ENCODE measurements at places on chromosomes 6 and 20. TPM values are rescaled to one million over a fixed set of nuclear protein-coding genes. Genes with fewer than 3 reads are reported as not detected.

GRCh38 chr6:52551483-52552277, 25.2 kb downstream of the TRAM2 start:
- peak overlapping the region; percentile 14 for H3K4me3 ChIP-seq
- peaks cover 23% of the 10 kb centered on the region for H3K4me1 ChIP-seq
- DNase-seq, result peak; percentile 60
- peak overlapping the region; percentile 80 for H3K27ac ChIP-seq
- H3K27me3 ChIP-seq, result peaks cover 2% of the 10 kb centered on the region

GRCh38 chr6:70222439-70222749, 80.5 kb downstream of the COL9A1 start:
- H3K27ac ChIP-seq, result no peak overlapping the region
- no peaks in the 10 kb centered on the region for H3K36me3 ChIP-seq
- no peak overlapping the region for H3K4me3 ChIP-seq

DNA sequence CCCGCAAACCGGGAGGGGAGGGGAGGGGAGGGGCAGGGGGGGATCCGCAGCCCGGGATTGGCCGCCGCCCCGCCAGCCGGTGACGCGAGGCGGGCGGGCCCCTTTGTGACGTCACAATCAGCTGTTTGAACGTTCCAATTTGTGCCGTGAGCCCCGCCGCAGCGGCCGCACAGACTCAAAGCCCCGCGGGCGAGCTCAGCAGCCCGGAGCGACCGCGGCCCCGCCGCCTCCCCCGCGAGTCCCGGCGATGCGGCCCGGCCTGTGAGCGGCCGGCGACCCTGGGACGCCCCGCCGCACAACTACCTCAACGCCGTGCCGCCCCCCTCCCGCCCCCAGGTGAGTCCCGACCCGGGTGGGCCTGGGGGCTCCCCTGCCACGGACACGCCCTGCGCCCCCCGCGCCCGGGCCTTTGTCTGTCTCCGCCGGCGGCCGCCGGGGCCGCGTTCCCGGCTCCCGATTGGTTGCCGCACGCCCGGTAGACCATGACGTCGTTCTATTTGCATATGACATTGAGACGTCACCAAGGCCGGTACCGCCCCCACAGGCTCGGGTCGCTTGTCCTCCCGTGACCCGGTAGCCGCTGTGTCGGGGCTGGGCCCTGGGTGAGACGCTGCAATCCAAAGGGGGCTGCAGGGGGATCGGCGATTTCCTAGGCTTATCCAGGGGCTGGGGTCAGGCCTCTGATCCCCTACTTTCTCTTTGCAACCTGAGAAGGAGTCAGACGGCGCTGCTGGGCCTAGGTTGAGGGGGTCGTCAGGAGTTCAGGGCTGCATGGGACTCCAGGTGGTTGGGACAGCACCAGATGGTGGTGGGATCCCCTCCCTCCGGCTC, at the start of gene TP53INP2:
Gene TP53INP2 (plus strand): TSS at position 168 of the 831 bp plus-strand sequence. CDS start 4,396 bp downstream, outside the sequence.
- peak; percentile 97 for DNase-seq
- H3K27me3 ChIP-seq, result no peaks in the 10 kb centered on the region
- peak within 1 kb of the TSS; percentile 90 for H3K27ac ChIP-seq
- H3K36me3 ChIP-seq, result peaks cover 3% of the 10 kb centered on the region
- peak within 1 kb of the TSS; percentile 92 for H3K4me3 ChIP-seq

- no peaks in the 10 kb centered on the region for H3K4me1 ChIP-seq
- no peaks in the 10 kb centered on the region for H3K36me3 ChIP-seq
- H3K27me3 ChIP-seq, result no peaks in the 10 kb centered on the region
- H3K27ac ChIP-seq, result no peak overlapping the region
These were observed 1.3 kb upstream of the VNN1 start for GRCh38 chr6:132715204-132715603.

- H3K4me1 ChIP-seq, result no peaks in the 10 kb centered on the region
- no peaks in the 10 kb centered on the region for H3K27me3 ChIP-seq
- H3K36me3 ChIP-seq, result peaks cover 5% of the 10 kb centered on the region
- no peak overlapping the region for H3K27ac ChIP-seq
These were observed 34.9 kb downstream of the RNF24 start for GRCh38 chr20:3980260-3981131.

DNA sequence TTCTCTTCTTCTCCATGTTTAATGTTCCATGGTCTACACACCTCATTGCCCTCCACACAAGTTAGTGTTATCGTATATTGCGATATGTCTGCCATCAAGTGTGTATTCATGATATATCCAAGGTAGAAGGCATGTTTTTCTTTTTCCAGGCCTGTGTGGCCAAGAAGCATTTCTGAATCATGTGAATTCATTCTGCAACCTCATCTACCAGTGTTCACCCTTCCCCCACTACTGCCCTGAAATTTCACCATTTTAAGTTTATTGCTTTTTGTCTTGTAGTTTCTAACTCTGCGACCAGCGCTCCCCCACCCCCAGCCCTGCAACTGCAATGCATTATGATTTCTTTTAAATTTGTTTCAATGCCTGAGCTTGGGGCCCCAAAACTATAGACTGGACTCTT, 618.0 kb upstream of the FLRT3 start:
- no peaks in the 10 kb centered on the region for H3K27me3 ChIP-seq
- no peaks in the 10 kb centered on the region for H3K36me3 ChIP-seq
- H3K4me1 ChIP-seq, result no peaks in the 10 kb centered on the region
- DNase-seq, result no peak

GRCh38 chr6:106535012-106535411, 94.3 kb downstream of the RTN4IP1 start:
- H3K27ac ChIP-seq, result no peak overlapping the region
- no peak for DNase-seq
- H3K27me3 ChIP-seq, result no peaks in the 10 kb centered on the region
- no peaks in the 10 kb centered on the region for H3K4me1 ChIP-seq
- H3K4me3 ChIP-seq, result no peak overlapping the region
- H3K36me3 ChIP-seq, result no peaks in the 10 kb centered on the region

GRCh38 chr6:148128014-148128730, 214.5 kb upstream of the SASH1 start:
- no peaks in the 10 kb centered on the region for H3K4me1 ChIP-seq
- H3K36me3 ChIP-seq, result no peaks in the 10 kb centered on the region
- DNase-seq, result no peak
- H3K4me3 ChIP-seq, result no peak overlapping the region

DNA sequence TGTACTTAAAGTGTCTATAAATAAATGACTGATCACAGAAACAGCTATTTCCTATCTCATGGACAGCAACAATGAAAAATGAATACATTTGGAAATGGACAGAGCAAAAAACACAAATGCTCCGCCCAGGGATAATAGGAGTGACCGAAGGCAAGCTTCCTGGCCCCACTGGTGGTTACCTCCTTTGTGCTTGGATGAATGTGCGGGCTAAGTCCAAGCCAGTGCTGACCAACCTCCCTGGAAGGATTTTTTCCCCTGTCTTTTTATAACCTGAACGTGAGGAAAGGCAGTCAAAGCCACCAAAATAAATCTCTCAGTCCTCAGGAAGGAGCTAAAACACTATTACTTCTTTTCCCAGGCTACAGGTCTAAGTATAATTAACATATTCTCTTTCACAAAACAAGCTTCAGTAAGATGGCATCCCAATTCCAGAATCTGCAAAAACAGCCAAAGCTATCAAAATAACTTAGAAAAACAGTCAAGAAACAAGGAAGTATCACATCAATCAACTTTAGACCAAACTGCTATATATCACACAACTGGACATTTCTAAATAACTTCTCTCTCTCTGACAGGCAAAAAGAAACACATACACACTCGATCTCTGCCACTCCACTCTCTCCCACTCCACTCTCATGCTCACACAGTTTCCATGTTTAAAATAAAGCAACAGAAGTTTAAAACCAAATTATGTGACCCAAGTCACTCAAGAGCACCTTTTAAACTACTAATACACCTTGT, 10.0 kb downstream of the KIF16B start:
- no peaks in the 10 kb centered on the region for H3K27me3 ChIP-seq
- H3K36me3 ChIP-seq, result no peaks in the 10 kb centered on the region
- no peak overlapping the region for H3K4me3 ChIP-seq
- H3K4me1 ChIP-seq, result no peaks in the 10 kb centered on the region
- no peak overlapping the region for H3K27ac ChIP-seq

DNA sequence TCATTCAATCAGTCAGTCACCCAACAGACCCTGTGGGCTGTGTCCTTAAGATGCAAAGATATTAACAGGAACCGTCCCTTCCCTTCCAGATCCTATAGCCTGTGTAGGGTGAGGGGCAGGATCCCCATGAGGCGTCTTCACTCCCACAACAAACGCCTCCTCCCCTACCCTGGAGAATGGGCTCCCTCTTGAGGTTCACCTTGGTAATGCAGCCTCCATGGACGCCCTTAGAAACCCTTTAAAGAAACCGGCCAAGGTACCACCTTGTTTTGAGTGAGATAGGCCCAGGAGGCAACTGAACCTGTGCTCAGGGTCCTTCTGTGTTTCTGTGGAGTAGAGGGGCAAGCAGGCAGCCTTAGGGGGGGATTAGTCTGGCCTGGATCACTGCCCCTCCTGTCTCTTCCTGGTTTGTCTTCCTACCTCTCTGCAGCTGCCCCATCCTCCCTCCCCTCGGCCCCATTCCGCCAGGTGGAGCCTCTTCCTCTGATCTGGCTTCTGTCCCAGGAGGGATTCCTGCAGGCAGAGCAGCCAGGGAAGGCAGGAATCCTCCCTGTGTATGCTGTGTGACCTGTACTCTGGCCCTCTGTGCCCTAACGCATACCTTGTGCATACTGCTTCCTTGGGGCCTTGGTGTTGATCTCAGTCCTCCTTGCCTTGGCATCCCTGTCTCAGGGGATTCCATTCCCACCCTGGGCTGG, 6.6 kb upstream of the GUCA1A start:
- H3K4me3 ChIP-seq, result no peak overlapping the region
- H3K4me1 ChIP-seq, result no peaks in the 10 kb centered on the region
- no peaks in the 10 kb centered on the region for H3K27me3 ChIP-seq
- H3K27ac ChIP-seq, result no peak overlapping the region

DNA sequence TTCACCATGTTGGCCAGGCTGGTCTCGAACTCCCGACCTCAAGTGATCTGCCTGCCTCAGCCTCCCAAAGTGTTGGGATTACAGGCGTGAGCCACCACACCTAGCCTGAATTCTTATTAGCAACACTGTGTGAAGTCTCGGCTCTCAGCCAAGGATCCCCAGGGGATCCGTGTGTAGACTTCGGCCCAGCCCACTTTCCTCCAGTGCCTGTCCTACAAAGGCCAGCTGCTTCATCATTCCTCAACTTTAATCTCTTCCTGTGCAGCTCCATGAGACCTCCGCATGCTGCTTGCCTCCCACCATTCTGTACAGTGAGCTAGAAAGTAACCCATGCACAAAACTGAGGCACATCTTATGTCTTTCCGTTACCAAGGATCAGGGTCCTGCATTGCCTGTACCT, 71.8 kb downstream of the SAMD3 start:
- no peaks in the 10 kb centered on the region for H3K4me1 ChIP-seq
- H3K36me3 ChIP-seq, result no peaks in the 10 kb centered on the region
- no peak overlapping the region for H3K27ac ChIP-seq

DNA sequence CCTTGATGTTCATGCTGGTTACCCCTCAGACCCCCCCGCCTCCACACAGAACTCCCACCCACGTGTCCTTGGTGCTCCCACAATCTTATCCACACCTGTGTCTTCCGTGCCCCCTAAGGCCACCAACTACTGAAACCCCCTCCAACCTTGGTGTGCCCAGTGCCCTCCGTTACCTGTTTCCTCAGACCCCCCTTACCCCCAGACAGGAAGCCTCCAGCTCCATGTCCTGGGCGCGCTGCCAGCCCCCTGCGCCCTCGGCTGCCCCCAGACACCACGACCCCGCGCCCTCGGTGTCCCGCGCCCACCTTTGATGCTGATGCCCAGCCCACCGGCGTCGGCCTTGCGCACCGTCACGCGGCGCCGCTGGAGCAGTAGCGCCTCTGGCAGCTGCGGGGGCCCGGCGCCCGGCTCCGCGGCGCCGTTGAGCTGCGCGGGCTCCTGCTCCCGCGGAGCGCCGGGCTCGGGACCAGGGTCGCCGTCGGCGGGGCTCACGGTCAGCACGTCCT, 504 bp downstream of the SNTA1 start:
- H3K36me3 ChIP-seq, result peaks cover 6% of the 10 kb centered on the region
- no peak for DNase-seq
- no peak overlapping the region for H3K27ac ChIP-seq
- peak overlapping the region; percentile 38 for H3K4me3 ChIP-seq
- H3K4me1 ChIP-seq, result peaks cover 37% of the 10 kb centered on the region

DNA sequence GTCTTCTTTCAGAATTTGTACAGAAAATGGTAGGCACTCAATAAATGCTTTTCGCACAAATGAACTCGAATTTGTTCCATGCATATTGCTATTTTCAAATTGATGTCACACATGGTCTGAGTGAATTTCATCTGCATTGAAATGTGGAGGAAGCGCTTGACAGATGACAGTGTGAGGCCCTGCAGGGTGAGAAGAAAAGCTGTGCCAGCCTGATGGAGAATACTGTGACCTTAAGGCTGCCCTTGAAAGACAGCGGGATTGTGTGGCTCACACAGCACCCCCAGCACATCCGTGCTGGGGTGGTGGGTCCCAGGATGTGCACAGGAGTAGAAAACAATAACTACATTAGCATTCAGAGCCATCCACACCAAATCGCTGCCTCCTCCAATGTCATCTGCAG, 14.8 kb upstream of the MCHR2 start:
- no peaks in the 10 kb centered on the region for H3K36me3 ChIP-seq
- no peak overlapping the region for H3K4me3 ChIP-seq
- no peak overlapping the region for H3K27ac ChIP-seq
- no peak for DNase-seq
- no peaks in the 10 kb centered on the region for H3K4me1 ChIP-seq

DNA sequence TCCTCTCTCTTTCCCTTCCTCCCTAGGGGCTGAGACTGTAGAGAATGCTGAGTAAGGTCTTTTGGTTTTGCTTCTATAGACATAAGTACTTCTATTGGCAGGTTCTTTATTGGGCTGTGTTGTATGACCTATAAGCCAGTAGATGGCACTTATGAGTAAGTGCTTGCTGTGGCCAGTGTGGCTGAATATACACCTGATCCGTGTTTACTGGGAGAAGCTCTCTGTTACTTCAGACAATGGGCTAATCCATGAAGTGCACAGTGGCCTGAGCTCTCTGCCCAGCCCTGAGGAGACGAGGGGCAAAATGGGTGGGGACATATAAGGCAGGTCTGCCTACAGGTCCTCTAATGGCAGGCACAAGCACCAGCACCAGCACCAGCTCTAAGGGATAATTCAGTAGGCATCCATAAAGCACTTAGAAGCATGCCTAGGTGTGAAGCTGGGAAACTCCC, 610.3 kb downstream of the RNF144B start:
- H3K4me1 ChIP-seq, result no peaks in the 10 kb centered on the region
- H3K27ac ChIP-seq, result no peak overlapping the region
- no peaks in the 10 kb centered on the region for H3K27me3 ChIP-seq
- H3K36me3 ChIP-seq, result no peaks in the 10 kb centered on the region
- DNase-seq, result no peak

DNA sequence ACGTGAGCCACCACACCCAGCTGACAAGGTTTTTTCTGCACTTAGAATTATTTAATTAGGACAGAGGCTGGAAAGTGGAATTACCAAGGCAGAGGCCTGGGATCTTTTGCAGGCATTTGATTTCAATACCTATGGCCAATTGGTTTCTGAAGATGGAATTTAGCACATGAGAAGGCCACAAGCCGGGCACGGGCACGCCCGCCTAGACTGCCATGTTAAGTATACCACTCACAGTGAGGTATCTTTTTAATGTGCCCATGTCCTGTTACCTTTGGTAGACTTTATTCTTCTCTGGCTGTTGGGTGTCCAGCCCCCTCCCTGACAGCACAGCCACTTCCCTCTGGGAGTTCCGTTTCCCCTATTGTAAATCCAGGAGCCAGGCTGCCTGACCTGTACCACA, 18.0 kb upstream of the TAF8 start:
- H3K4me1 ChIP-seq, result peaks cover 5% of the 10 kb centered on the region
- no peak for DNase-seq
- no peak overlapping the region for H3K27ac ChIP-seq
- no peaks in the 10 kb centered on the region for H3K36me3 ChIP-seq

The PRRT1 gene
- 0.83 TPM for total RNA-seq

The VSX1 gene
- 0.59 TPM for total RNA-seq

The PRR18 gene
- 3.2 TPM for total RNA-seq

The KIF13A gene
- 50.8 TPM for total RNA-seq

The TP53TG5 gene
- total RNA-seq, result 0.39 TPM

The DDX43 gene
- total RNA-seq, result 0.59 TPM

The ZNF311 gene
- 3.1 TPM for total RNA-seq

The ZSCAN23 gene
- 9.1 TPM for total RNA-seq

The PSORS1C2 gene
- total RNA-seq, result not detected

The IYD gene
- total RNA-seq, result not detected

Measured in spinal cord (tissue), 10 donors.